AML-193 (cell line): ENCODE measurements at places on chromosomes 6 and 20.

- DNase-seq = no peak
Observed at GRCh38 chr20:517221-517620, 26.4 kb downstream of the CSNK2A1 start.

- DNase-seq = peak; percentile 3
Observed at GRCh38 chr20:62914970-62915457, 11.3 kb downstream of the DIDO1 start.

DNA sequence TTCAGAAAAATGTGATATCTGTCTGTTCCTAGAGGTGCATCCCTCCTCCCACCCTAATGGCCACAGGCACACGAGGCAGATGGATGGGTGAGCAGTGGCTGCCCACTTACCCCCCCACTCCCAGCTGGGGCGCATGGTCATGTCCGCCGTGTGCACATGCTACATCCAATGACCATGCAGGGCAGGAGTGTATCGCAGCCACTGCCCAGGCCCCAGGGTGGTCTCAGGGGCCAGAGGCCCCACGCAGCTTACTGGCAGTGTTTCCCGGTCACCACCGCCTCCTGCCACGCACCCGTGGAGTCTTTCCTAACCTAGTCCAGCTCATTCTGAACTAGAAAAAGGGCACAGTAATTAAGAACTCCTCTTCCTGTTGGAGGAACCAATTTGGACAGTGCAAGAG lies 11.7 kb upstream of the HTR1B start:
- DNase-seq = no peak

GRCh38 chr6:23055523-23055922 lies 486.2 kb downstream of the HDGFL1 start:
- DNase-seq = no peak

DNA sequence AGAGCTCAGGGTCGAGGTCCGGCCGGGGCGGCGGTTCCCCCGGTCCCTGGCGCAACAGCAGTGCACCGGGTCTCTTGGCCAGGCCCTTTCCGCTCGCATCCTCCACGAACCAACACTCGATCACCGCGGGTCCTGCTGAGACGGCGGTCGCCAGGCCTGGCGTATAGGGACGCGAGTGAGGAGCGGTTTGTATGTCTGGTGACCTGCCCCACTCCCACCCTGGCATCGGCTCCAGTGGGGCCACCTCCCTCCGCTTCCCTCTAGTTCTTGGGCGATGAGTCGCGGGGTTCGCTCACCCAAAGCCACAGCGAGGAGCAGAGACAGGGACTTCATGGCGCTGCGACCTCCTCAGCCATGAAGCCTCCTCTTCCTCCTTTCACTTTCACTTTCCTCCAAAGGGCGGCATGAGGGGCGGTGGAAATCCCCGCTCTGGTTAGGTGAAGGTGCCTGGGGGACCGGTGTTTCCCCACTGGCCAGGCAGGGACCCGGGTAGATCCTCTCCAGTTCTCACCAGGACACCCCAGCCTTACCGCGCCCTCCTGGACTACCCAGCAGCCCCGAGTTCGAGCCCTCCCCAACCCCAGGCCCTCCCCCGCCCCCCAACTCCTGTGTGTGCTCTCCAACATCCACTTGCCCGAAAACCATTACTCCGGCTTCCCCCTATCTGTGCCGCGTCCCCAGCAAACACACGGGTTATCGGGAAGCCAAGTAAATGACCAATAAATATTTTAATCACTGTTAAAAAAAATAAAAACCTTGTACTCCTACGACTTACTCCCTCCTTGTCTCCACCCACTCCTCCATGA lies at the start of gene TAPBP:
TSS of gene TAPBP (minus strand) at position 370 of the 806 bp plus-strand sequence. CDS start at position 333, 37 bp downstream.
- DNase-seq = peak; percentile 46

GRCh38 chr6:142551274-142551811 lies 249.5 kb downstream of the ADGRG6 start:
- DNase-seq = no peak

DNA sequence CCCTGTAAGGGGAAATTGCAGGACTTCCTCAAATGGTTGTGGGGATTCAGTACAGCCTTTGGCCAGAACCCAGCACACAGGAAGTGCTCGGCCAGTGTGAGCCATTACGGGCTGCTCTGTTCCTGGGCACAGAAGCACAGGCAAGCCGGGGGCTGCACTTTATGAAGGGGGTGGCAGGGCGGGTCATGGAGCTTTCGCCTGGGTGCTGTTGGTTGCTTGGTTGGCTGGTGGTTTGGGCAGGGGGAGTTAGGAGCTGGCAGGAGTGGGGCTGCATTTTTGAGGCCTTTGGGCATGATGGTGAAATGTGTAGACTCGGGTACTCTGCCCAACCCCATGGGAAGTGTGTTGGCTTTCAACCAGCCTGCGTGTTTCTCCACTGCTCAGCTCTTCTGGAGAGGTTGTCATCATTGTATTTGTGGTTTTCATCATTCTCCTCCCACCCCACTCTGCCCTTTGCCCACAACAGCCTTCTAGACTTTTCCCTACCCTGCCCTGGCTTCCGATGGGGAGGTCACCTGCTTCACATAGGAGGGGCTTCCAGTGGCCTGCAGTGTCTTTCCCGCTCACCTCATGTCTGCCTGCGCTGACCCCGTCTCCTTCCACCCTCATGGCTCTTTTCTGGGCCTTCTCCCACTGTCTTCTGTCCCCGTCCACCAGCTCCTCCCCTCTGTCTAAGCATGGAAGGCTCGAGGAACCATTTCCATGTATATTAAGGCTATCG lies 16.1 kb upstream of the RBM38 start:
- peak; percentile 88 for DNase-seq

- DNase-seq = no peak
Observed at GRCh38 chr20:19291818-19292132, 79.3 kb downstream of the SLC24A3 start.

DNA sequence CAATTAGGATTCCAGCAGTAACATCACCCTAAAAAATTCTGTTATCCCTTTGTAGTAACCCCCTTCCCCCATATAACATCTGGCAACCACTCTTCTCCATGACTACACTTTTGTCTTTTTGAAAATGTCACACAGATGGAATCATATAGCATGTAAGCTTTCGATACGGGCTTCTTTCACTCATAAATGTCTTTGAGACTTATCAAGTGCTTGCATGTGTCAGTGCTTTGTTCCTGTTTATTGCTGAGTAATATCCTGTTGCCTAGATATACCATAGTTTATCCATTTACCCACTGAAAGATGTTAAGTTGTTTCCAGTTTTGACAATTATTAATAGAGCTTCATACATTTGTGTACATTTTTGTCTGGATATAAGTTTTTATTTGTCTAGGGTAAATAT lies 10.4 kb upstream of the SNPH start:
- no peak for DNase-seq

DNA sequence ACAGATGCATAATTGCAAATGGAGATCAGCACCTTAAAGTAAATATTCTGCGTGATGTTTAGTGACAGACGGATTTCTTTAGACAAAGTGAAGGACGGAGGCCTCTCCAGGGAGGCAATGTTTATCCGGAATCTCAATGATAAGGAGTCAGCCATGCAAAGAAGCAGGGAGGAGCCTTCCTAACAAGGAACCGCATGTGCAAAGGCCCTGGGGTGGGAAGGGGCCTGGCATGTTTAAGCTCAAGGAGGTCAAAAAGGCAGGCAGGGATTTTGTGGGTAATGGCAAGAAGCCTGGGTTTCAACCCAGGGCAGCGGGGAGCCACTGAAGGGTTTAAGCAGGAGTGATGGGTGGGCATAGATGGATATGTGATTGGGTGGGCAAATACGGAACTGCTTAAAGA lies 678 bp downstream of the BPIFB3 start:
- no peak for DNase-seq
